ENCODE measurements at places on chromosomes 7 and 10.
A peak's percentile ranks its signal among the peaks of the same experiment; 100 is the strongest.

- no peak for DNase-seq
Observed at GRCh38 chr10:51419196-51420093, 279.9 kb downstream of the CSTF2T start.

DNA sequence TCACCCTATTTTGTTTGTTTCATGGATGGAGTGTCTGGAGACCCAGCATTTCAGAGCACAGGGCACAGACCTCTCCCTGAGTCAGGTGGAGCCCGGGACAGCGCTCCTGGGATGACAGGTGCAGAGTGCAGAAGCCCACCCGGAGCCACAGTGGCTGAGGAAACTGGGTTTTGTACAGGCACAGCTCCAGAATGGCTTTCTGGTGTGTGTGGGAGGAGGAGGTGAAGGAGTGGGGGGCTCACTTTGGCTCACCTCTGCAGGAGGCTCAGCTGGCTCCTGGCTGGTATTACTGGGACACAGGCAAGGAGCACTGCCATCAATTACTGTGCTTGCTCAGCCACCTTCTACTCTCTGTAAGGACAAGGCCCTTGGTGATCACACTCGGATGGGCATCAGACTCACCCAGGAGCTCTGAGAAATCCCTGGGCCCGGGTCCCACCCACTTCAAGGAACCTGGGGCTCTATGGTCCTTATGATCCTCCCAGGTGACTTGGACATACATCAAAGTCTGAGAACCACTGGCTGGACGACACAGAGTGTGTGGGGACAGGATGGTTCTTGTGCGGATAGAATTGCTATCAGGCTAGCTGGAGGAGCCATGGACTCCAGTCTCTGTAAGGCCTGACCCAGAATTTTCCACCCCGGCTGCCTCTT, 221.1 kb upstream of the ZNF32 start:
- DNase-seq, result no peak

GRCh38 chr10:29353887-29354561, 65.2 kb downstream of the LYZL1 start:
- no peak for DNase-seq

DNA sequence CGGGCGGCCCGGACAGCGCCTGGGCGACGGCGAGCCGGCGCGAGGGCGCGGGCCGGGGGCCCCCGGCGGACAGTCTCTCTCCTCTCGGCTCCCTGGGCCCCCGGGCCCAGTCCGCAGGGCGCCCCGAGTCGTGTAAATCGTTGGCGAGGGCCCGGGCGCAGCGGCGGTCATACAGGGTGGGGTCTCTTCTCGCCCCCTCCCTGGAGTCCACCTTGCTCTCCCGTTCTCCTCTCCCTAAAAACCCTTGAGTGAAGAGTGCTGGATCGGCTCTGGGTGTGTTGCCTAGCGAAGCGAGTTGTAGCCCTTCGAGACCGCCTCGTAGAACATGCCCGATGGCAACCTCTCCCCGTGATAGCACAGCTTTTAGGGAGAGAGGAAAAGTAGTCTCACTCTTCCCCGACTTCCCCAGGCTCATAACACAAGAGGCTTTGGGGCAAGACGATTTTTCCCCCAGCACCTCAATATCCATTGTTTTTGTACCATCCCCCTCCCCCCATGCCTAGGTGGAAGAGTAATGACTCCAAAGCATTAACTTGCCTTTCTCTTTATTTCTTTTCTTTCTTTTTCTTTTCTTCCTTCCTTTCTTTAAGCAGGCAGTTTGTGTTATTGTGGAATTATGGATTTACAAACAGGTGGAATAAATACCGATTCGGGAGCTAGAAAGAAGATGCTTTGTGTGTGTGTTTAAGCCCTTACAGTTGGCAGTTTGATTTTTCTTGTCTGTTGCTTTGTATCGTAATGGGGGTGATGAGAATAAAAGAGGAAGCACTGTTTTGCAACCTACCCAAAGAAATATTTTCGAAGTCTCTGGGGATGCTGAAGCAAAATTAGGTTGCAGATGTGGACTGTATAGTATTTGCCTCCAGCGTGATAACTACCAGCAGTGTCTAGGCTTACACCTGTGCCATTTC, 822 bp downstream of the SHOC2 start:
- DNase-seq, result peak; percentile 48

DNA sequence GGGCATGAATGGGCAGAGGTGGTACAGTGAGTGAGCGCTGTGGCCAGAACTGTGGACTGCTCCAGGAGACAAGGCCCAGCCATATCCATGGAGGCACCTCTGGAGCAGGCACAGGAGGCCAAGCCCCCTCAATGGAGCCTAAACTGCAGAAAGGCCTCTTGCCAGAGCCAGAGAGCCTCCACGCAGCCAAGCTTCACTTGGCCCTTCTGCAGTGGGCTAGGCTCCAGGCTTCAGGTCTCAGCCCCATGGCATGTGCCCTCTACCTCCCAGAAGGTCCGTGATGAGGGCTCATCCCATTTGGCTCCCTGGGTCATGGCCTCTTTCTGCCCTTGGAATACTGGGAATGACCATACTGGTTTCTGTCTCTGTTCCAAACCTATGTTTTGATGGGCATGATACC, 8.9 kb downstream of the PDE1C start:
- no peak for DNase-seq

GRCh38 chr7:105943486-105943885, 19.6 kb upstream of the CDHR3 start:
- no peak for DNase-seq

DNA sequence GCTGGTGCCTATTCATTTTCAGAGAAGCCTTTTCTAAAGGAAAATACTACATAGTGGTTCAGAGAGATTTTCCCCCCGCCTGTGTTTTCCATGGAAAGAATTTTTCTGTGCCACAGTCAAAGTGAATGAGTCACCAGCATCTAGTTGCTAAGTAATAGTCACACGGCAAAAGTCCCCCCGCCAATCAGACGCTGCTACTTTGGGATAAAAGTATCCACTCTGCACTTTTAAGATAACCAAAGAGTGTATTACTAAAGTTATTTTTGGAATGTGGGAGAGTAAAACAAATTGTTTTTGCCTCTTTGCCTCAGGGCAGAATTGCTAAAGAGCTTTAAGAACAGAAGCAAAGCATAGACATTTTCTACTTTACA, 23.5 kb downstream of the ABLIM1 start:
- peak; percentile 56 for DNase-seq

DNA sequence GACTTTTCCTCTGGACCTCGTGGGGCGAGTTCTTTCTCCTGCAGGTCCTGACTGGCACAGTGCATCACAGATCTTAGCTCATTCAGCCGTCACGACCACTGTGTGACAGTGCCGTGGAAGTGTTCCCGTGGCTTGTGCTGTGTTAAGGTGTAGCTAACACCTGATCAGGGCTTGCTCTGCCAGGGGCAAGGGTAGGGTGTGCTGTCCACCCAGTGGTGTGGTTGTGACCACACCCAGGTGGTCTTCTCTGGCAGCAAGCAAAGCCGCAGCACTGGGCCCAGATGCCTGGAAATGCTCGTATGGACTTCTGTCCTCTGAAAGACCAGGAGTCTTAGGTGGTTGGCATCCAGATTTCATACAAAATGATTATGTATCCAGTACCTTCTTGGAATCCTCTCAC, 86.2 kb downstream of the GLRX3 start:
- DNase-seq, result no peak

DNA sequence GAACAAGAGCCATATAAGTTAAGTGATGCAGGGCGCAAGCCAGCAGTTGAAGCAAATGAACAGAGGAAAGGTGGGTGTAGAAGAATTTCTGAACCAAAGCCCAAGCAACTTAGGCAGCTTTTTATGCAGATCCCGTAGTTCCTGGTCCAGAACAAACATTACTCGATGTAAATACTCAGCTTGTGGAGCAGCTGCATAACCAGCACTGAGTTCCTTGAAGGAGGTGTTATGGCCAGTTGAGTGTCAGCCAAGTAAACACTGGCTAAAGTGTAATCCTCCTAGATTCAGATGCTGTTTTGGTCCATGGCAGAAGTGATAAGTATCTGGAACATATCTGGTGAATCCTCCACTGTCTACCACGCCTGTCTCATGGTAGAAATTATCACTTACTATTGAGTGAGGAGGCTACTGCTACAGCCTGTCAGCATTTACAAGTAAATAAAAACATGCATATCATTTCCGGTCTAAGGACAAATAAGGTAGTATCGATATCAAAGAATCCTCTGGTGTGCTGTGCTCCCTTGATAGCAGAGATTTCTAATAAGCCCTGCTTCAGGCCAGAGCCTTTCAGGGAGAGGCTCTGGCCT, 213.9 kb downstream of the DYNC1I1 start:
- no peak for DNase-seq

DNA sequence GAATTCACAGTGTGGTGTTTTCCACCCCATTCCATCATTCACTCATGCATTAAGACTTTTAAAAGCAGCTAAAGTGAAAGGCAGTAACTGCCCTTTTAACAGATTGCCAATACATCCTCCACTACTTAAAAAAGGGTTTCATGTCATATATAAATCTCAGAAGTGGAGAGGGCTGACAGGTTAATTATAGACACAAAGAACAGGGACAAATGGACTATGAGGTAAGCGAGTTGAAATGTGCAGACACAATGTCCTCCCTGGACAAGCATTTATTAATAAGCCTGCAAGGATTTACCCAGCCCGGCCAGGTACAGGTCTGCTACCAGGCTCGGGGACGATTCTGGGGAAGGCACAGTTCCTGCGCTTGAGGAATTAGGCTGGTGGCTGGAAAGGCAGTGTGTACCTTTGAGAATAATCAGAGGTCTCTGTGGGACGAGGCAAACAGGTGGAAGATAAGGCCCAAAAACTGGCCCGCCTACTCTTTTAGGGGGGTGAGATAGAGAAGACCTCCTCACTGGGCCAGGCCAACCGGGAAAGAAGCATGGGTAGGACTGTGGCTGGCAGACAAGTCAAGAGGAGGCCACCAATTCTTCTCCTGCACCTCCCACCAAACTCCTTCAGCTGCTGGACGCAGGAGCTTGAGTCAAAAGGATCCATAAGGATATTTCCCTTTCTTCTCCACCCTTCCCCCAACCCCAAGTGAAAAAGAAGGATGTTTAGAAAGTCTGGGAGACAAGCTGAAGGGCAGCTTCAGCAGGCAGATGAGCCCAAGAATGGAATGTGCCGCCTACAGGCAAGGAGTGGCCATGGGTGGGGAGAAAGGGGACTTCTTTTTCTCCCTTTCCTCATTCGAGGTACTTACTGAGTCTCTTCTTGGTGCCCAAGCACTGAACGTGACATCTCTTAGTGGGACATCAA, 1.5 kb downstream of the PDLIM1 start:
- DNase-seq, result no peak

- DNase-seq, result no peak
Observed at GRCh38 chr10:28788252-28788651, 110.9 kb downstream of the BAMBI start.

- DNase-seq, result no peak
Observed at GRCh38 chr7:30533886-30534285, 29.3 kb upstream of the GGCT start.

- no peak for DNase-seq
Observed at GRCh38 chr10:130105724-130106123, 4.9 kb downstream of the C10orf143 start.

GRCh38 chr7:3942816-3943745, 642.0 kb downstream of the SDK1 start:
- DNase-seq, result no peak

GRCh38 chr7:133633055-133633454, 380.2 kb downstream of the EXOC4 start:
- no peak for DNase-seq

GRCh38 chr7:98788966-98789365, 80.8 kb downstream of the TMEM130 start:
- DNase-seq, result no peak

DNA sequence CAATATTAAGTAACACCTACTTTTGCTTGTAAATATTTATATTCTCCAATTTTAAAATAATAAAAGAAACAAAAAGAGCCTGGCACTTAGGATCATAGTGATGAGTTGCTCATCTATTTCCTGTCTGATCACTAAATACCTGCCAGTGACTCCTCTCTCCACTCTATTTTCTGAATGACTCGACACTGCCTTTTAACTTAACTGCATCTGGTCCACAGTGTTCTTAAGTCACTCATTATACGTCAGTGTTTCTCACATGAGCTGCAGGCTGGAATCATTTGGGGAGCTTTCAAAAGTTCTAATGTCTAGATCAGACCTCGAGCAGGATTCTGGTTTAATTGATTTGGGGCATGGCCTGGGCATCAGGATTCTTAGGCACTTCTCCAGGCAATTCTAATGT, 78.0 kb upstream of the AGBL3 start:
- DNase-seq, result no peak

DNA sequence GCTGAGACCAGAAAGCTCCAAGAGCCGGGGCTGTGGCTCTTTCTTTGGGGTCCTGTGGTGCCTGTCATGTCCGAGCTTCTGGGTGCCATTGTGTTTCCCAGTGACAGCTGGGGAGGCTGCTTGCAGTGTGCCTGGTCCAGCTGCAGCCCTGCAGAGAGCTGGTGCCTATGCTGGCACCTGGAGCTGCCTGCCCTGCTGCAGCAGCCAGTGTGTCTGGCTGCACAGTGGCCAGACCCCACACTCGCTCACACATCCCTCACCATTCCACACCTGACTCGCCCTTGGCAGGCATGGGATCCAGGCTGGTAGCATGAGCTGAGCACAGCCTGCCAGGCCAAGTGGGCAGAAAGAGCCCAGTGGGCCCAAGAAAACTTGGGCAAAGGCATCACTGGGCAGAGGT, 635.1 kb upstream of the SEMA3D start:
- DNase-seq, result no peak

DNA sequence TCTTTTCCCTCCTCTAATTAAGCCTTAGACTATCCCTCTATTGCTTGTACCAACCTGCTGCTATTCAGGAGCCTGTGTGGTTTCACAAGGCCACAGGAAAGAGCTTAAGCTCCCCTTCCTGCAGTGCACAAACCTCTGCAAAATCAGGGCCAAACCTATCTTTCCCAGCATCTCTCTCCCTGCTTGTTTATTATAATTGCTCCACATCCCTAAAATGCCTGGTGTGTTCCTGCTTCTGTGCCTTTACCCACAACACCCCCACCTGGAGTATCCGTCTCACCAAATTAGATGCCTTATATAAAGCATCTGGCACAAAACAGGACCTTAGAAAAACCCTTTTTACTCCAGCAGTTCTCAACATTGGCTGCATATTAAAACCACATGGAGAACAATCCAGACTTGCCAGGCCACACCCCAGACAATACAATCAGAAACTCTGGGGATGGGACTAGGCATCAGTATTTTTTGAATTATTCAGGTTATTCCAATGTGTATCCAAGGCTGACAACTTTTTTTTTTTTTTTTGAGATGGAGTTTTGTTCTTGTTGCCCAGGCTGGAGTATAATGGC, 16.7 kb downstream of the SEC31B start:
- no peak for DNase-seq

- no peak for DNase-seq
Observed at GRCh38 chr10:59814878-59815277, 61.6 kb upstream of the MRLN start.

DNA sequence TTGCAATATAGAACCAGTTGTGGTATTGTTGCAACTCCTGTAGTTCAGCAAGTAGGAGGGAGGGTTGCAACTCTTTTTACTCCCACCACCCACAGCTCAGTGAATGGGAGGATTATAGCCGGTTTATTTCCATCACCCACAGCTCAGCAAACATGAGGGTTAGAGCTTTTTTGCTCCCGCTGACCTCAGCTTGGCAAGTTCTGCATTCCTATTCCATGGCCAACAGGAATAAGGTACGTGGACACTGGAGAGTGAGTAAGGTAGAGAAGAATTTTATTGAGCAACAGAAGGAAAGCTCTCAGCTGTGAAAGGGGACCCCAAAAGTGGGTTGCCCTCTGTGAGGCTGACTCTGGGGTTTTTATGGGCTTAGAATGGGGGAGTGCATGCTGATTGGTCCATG, 167.1 kb upstream of the SMIM30 start:
- DNase-seq, result no peak

GRCh38 chr7:130732980-130733930, 752 bp downstream of the KLF14 start:
- no peak for DNase-seq
